ENCODE measurements at places on chromosomes 3 and 15.

- no peak for DNase-seq
These were observed 19.8 kb downstream of the RLBP1 start for GRCh38 chr15:89201465-89202005.

GRCh38 chr3:36677331-36678007 is 86.9 kb downstream of the DCLK3 start:
- peak; percentile 88 for DNase-seq

GRCh38 chr15:58159827-58160386 is 21.7 kb downstream of the AQP9 start:
- no peak for DNase-seq

DNA sequence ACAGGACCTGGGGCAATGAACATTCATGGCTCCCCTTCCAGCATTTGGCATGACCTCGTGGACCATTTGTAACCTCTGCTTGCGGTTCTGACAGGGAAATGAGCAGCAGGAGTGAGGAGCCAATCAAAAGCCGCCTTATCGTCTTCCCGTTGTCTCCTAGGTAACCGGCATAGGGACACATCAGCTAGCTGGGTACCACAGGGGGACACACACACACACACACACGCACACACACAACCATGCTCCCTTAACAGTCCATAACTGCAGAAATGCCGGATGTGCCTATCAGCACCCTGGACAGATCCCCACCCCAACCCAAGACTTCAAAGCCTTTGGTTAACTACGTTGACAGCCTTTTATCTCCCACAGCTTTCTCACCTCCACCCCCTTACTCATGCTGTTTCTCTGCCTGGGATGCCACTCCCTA is 53.4 kb upstream of the CCDC174 start:
- DNase-seq: no peak

GRCh38 chr3:69738859-69739203 is 433 bp upstream of the MITF start:
- no peak for DNase-seq

DNA sequence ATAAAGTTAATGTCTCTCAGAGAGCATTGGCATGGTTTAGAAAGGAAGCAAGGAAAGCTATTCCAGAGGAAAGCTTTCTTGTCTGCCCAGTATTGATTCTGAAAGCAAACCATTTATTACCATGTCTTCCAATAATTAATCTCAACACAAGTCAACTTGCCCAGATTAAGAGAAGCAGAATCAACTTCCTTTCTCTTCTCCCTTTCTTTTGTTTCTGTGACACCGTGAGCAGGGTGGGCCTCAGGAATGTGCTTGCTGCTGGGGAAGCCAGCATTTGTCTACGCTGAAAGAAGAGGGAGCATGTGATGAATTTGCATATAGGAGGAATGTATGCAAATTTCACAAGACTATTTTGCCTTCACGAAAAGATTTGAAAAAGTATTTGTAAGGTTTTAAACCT is 368.6 kb upstream of the ROPN1 start:
- no peak for DNase-seq

DNA sequence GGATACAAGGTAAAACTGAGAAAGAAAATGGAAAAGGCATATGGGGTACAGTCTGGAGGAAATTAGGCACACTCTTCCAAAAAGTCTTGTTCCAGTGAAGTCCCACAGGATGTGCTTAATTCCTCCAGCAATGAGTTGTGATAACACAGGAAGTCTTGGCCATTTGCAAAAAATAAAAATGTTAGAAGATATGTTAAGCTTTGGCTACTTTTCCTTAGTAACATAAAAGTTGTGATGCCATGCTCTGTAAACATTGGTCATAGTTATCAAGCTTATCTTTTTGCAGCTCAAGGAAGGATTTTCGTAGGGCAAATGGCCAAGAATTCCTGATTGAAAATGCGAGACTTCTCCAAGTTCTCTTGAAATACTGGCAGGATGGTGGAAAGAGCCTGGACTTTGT is 26.4 kb downstream of the LNP1 start:
- no peak for DNase-seq

DNA sequence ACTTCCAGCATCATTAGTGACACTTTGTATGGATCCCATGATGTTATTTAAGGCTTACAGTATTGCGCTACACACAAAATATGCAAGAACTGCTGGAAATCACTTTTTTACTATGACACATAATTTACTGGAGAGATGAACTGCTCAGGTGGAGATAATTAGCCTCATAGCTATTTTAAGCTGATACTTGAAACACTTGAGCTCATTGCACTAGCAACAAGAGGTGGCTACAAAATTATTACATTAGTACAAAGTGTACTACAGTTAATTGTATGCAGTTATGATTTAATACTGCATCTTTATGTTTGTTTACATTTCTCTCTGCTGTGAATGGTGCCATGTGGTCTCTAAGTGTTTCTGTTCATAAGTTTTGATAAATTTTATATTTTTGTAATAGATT is 6.5 kb upstream of the LZTFL1 start:
- no peak for DNase-seq

DNA sequence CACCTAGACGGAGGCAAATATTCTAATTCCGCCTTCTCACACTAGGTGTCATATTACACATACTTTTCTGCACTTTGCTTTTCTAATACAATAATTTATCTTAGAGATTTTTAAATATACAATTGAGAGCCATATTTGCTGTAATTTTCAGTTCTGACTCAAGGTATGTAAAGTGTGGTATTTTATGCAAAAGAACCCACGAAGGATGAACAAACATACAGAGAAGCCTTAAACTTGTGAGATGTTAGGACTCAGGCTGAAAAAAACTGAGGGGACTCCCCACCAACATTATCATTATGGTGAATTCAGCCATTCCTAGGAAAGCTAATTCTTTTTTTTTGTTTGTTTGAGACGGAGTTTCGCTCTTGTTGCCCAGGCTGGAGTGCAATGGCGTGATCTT is 9.6 kb downstream of the ZBTB11 start:
- no peak for DNase-seq

GRCh38 chr3:111829023-111829422 is 30.0 kb upstream of the PHLDB2 start:
- DNase-seq: no peak

GRCh38 chr3:9881441-9881840 is 1.4 kb upstream of the CIDEC start:
- no peak for DNase-seq

- no peak for DNase-seq
These were observed 91.5 kb upstream of the RBMS3 start for GRCh38 chr3:29189328-29189727.

DNA sequence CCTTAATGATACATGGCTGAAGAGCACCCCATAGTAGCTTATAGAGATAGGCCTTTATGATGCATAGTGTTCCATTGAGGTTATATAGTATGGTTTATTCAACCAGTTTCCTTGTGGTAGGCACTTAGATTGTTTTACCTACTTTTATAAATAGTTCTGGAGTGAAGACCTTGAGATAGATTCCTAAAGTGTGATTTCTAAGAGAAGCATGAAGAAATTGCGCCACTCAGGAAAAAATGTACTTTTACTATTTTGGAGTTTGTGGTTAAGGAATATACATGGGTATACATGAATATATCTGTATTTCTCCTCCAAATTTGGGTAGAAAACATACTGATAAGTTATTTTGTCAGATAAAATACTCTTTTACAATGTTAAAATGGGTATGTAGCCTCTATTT is 70.5 kb downstream of the CHD2 start:
- no peak for DNase-seq

DNA sequence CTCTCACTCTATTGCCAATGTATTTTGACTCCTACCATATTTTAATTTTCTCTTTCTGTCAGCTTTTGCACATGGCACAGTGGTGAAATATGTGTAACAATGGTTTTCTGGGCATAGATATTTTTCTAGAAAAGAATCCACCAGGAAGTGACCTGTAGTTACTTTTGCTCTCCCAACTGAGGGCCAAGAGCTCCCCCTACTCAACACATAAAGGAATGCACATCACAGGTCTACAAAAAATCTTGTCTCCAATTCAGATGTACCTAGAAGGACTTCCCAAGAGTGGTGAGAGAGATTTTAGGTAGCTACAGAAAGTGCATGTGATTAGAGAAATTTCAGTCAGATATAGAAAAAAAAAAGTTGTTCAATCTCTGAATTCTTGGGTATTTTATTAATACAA is 15.6 kb downstream of the CPA3 start:
- DNase-seq: no peak

DNA sequence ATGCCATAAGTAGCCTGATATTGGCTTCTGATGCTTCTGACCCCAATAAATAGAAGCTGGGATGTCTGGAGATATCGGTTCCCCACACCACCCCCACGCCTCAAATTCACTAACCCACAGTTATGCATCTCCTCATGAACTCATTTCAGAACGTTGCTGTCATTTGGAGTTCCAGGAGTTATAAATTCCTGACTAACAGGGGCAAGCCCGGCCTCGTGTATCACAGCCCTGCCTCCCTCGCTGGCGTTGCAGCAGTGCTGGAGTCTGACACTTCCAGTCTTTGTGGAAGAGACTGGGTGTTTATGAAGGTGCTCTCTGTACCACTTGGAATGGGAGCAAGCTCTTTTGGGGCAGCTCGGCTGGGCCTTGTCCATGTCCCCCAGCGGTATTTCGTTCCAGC is 101.0 kb downstream of the ANP32A start:
- no peak for DNase-seq

GRCh38 chr3:53989946-53990345 is 98.3 kb upstream of the SELENOK start:
- no peak for DNase-seq

DNA sequence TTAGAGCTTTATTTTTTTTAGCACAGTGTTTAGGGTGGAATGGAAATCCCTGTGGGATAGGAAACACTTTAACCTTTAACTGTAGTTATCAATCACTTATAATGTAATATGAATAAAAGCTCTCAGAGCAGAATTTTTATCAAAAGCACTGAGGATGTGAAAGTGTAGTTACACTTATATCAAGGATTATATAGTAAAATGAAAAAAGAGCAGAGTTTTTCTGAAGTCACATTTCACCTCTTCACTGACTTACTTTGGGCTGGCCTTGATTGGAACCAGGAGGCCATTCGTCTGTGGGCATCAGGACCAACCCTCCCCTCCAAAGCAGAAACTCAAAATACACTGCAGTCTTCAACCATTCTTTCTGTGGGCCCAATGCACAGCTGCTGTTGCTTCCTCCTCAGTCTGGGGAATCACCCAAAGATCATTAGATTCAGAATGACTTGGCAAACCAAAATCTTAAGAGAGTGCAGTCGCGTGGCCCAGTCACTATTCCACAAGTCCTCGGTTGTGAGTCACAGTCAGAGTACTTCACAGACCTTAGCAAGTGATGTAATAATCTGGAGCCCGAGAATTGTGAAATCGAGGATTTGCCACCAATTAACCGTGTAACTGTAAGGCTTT is 132.6 kb upstream of the COL8A1 start:
- no peak for DNase-seq

DNA sequence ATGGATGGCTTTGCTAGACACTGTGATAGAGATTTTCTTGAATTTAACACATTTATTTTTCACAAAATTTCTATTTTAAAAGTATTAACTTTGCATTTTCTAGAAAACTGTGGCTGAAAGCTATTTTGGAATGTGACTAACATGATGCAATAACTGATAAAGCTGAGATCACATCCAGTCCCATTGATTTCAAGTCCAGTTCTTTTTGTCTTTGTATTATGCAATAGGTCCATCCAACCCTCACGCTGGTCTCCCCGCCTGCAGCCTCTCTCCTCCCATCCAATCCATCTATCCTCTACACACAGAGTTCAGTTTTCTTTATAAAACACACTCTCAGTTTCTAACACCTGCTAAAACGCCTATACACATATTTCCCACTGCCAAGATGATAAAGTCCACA is 178.8 kb downstream of the CNTN3 start:
- no peak for DNase-seq

- no peak for DNase-seq
These were observed 91.3 kb upstream of the SLC25A36 start for GRCh38 chr3:140850210-140850955.

DNA sequence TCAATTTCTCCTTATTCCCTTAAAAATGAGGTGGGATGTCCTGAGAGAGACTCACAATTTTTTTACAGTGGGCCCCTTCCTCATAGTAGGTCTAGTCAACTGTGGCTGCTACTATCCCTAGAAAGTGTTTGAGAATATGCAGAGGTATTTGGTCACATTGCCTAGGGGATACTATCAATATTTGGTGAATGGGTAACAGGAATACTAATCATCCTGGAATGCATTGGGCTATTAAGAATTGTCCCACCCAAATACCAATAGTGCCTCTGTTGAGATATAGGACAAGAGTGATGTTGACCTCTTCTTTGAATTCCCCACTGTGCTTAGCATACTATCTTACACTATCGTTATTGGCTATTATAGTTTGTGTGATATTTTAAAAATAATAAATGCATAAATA is 389.4 kb downstream of the DIPK2A start:
- DNase-seq: no peak

GRCh38 chr15:94324835-94325767 is 93.7 kb downstream of the MCTP2 start:
- no peak for DNase-seq

DNA sequence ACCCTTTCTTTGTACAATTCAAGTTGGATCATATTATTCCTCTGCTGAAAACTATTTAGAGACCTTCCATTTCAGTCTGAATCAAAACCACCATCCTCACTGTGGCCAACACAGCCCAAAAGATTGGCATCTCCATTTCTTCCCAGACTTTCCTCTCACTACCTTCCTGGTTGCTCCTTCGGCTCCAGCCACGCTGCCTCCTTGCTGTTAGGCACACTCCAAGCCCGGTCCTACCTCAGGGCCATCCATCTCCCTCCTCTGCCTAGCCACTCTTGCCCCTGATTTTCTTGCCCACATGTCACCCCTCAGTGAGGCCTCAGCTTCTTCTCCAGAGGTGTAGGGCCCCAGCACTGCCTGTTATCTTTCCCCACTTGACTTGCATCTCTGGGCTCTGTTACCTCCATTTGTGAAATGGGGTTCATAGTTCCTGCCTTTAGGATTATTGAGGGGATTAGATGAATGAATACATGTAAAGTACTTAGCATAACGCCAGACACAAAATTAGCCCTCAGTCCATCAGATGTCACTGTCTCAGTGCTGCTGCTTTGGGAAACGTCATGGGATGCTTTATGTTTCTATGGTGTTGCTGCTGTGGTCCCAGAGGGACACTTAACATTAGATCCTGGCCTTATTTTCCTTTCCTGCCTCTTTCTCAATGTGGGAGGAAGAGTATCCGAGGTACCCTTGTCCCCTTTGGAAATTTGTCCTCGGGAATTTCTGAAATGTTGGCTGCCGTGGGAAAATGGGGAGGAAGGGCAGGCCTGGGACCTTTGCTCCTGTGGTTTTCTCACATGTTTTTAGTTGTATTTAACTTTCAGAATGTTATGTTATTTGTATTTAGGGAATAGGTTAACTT is 31.3 kb downstream of the SNRK start:
- no peak for DNase-seq

DNA sequence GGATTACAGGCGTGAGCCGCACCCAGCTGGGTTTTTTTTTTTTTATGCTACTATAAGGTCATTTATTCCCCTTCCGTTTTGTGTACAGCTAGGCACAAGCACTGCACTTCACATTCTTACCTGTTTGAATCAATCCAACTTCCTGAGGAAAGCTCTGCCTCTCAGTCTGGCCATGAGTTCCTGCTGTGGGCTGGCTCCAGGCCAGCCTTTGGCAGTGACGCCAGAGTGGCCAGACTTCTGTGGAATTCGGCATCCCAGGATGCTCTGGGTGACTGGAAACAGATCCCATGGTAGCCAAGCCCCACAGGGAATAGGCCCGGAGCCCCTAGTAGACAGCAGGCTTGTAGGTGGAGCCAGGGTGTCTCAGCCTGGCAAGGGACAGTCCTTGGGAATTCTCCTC is 21.5 kb upstream of the TIMP4 start:
- DNase-seq: no peak

GRCh38 chr15:58019503-58020376 is 45.8 kb downstream of the ALDH1A2 start:
- no peak for DNase-seq
